CD4-positive, alpha-beta memory T cell (primary cell): ENCODE measurements at places on chromosomes 4 and X. TPM values are rescaled to one million over a fixed set of nuclear protein-coding genes. Genes with fewer than 3 reads are reported as not detected.

The BEND4 gene
- polyA plus RNA-seq: not detected

The IL2RG gene
- polyA plus RNA-seq: 1,440 TPM

The NUP62CL gene
- 1.6 TPM for polyA plus RNA-seq

The IL15 gene
- 2.6 TPM for polyA plus RNA-seq

The CFAP47 gene
- polyA plus RNA-seq: not detected

The CLDN34 gene
- not detected for polyA plus RNA-seq

DNA sequence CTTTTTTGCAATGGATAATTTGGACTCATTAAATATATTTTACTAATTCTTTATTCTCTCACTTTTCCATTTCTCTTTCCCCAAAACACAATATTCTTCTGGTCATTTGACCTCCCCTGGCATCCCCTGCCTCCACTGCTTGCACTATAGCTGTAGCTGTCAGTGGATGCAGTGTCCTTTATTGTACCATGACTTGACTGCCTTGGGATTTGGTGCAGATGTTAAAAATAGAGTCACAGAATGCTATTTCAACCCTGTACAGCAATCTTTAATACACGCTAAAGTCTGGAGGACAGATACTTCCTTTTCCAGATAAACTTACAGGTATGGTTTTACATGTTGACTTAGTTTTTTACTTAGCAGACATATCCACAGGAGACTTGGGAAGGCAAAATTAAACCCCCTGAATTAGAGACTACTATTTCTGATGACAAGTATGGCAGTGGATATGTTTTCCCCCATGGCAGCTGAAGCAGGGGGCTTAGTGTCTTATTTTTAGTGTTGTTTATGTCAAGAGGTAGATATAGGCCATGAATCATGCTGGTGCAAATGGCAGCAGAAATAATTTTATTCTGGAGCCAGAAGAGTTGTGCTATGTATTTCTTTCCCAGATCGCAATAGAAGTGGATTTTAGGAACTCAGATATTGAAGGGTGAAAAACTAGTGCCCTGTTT lies 461.4 kb downstream of the NAF1 start:
- H3K36me3 ChIP-seq: no peaks in the 10 kb centered on the region
- no peak overlapping the region for H3K27ac ChIP-seq
- DNase-seq: no peak

DNA sequence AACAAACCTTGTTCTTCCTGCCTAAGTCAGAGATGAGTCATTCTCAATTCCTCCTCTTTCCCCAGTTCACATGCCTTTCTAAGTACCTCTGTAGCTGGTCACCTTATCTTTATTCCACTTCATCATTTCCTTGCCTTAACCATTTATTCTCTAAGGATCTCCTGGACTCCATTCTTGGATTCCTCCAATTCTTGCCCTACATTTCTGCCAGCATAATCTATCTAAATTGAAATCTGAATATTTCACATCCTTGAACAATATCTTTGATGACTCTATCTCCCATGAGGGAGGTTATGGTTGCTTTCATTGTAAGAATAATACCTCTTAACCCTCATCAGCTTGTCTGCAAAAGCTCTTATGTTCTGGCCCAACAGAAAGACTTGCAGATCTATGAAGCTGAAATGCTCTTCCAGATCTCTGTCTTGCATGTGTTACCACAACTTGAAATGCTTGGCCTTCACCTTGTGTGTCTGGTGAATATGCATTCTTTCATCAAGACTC lies 28.6 kb upstream of the PDE5A start:
- no peaks in the 10 kb centered on the region for H3K36me3 ChIP-seq
- no peaks in the 10 kb centered on the region for H3K4me1 ChIP-seq
- H3K27me3 ChIP-seq: no peaks in the 10 kb centered on the region
- no peak for DNase-seq
- H3K4me3 ChIP-seq: no peak overlapping the region

DNA sequence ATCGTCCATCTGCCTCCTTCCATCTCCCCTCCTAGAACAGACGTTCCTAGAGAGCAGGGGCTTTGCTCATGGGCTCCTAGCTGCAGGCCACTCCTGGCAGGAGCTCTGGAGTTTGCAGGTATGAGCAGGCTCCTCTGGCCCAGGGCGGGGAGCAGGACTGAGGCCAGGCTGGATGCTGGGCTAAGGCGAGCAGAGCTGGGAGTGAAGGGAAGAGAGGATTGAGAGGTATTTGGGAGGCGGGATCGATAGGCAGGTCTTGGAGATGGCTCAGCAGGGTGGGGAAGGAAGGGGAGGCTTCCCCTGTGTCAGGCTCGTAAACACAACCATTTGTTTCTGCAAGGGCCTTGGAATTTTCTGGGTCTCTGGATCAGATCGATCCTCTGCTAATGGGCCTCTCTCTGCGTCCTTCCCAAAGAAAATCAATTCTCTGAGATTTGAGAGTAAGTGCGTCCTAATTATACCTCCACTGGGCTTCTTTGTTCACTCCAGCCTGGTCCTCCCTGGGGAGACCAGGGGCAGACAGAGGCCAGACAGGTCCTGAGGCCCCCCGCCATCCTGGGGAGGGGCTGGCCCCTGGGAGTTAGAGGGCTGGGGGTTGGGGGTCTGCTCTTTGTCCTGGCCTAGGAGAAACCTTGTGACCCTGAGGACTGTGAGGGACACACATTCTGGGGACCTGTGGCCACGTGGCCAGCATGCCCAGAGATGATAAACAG lies 94.8 kb upstream of the PSAPL1 start:
- no peaks in the 10 kb centered on the region for H3K27me3 ChIP-seq
- H3K27ac ChIP-seq: no peak overlapping the region

- DNase-seq: no peak
- no peak overlapping the region for H3K4me3 ChIP-seq
- no peaks in the 10 kb centered on the region for H3K36me3 ChIP-seq
- no peaks in the 10 kb centered on the region for H3K27me3 ChIP-seq
- no peak overlapping the region for H3K27ac ChIP-seq
Measured at GRCh38 chr4:101066626-101067170, 280.6 kb downstream of the PPP3CA start.

DNA sequence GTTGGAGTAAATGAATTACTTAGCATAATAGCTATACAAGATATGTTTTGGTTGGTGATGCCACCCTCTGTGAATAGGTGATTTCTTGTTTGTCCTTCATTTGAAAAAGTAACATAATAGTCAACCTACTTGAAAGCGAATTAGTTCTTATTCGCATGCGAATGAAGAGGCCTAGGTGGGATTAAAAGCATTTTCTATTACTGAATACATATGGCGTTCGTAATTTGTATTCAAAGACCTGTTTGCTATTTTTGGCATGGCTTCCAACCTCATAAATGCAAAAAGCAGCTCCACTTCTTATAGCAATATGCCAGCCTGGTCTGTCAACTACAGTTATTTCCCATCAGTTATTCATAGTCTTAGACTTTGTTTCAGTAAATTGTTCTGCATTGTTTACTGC lies 261.3 kb downstream of the TENM3 start:
- no peaks in the 10 kb centered on the region for H3K4me1 ChIP-seq
- no peak overlapping the region for H3K4me3 ChIP-seq
- H3K36me3 ChIP-seq: no peaks in the 10 kb centered on the region
- H3K27ac ChIP-seq: no peak overlapping the region
- DNase-seq: no peak

DNA sequence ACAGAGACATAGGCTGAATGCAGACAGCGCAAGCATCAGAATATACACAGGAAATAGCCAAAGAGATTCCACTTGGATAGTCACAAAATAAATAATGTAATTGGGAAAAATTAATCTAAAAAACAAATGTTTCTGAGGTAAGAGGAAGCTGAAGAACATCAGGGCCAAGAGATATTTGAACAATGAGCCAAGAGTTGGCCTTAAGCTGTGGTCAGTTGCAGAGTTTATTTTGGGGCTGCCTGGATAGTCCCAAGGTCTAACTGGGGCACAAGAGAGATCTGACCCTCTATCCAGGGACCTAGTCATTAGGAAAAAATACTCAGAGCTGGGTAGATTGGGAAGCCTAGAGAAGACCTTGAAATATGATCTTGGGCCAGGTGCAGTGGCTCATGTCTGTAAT lies 31.3 kb upstream of the FGF16 start:
- H3K27me3 ChIP-seq: no peaks in the 10 kb centered on the region
- no peak for DNase-seq
- H3K27ac ChIP-seq: no peak overlapping the region
- no peak overlapping the region for H3K4me3 ChIP-seq
- no peaks in the 10 kb centered on the region for H3K4me1 ChIP-seq

- H3K27me3 ChIP-seq: no peaks in the 10 kb centered on the region
- peak; percentile 63 for DNase-seq
- peak overlapping the region; percentile 57 for H3K4me3 ChIP-seq
- peak overlapping the region; percentile 44 for H3K27ac ChIP-seq
Measured at GRCh38 chrX:135295238-135295943, 13.9 kb upstream of the ETDC start.

- H3K4me3 ChIP-seq: no peak overlapping the region
- no peak overlapping the region for H3K27ac ChIP-seq
- H3K4me1 ChIP-seq: no peaks in the 10 kb centered on the region
- no peak for DNase-seq
- H3K27me3 ChIP-seq: no peaks in the 10 kb centered on the region
- H3K36me3 ChIP-seq: no peaks in the 10 kb centered on the region
Measured at GRCh38 chr4:86356425-86357210, 3.2 kb downstream of the MAPK10 start.

GRCh38 chr4:183758061-183758757 lies 99.1 kb downstream of the TRAPPC11 start:
- H3K4me3 ChIP-seq: no peak overlapping the region
- no peak overlapping the region for H3K27ac ChIP-seq
- H3K27me3 ChIP-seq: no peaks in the 10 kb centered on the region

DNA sequence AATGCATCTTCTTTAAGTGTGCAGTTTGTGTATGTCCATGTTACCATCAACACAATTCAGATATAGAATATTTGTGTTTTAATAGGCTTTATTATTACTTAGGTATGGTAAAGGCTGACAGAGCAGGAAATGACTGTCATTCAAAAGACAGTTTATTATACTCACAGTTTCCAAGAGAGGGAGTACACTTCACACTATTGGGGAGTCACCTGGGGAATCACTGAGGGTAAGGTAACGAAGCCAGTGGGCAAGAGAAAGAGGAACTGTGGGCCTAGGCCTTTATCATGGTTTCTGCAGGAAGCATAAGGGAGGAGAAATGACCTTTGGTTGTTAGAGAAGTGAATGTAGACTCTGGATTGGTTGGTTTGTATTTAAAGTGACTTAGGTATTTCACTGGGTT lies 235.1 kb upstream of the HCCS start:
- no peak for DNase-seq
- H3K36me3 ChIP-seq: no peaks in the 10 kb centered on the region
- H3K4me1 ChIP-seq: no peaks in the 10 kb centered on the region
- no peak overlapping the region for H3K27ac ChIP-seq
- H3K27me3 ChIP-seq: no peaks in the 10 kb centered on the region

DNA sequence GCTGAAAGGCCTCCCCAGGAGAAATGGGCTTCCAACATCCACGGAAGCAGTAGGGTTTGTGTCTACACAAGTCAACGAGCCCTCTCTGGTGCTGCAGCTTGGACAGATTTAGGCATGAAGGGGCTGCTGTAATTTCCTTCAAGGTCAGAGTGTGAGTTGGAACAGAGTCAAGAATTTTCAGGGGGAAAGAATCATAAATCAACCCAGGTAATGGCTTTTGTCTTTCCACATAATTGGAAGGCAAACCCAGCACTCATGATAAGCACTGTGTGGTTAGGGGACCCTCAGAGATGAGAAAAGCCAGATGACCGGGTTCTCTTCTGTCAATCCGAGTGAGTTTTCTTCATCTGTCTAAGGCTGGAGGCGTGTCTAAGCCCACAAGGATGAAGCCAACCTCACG lies 78.6 kb upstream of the MXRA5 start:
- no peak overlapping the region for H3K27ac ChIP-seq
- H3K27me3 ChIP-seq: no peaks in the 10 kb centered on the region
- no peaks in the 10 kb centered on the region for H3K36me3 ChIP-seq
- DNase-seq: no peak
- no peak overlapping the region for H3K4me3 ChIP-seq
- H3K4me1 ChIP-seq: no peaks in the 10 kb centered on the region

DNA sequence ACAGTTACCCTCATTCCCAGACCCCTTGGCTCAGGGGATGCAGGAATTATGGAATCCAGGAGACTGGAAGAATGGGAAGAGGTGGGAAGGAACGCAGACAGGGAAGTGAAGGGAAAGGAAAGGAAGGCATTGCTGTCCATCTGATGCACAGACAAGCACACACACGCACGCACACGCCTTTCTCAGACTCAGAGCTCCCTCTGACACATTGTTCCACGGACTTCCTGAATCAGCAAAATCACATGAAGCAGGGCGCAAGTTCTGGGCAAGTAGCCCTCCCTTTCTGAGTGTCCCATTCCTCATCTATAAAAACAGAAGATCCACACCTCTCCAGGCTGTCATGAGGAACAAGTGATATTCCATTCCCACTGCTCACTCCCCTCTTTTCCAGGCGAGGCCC lies 13.2 kb downstream of the IQSEC2 start:
- no peak for DNase-seq
- no peaks in the 10 kb centered on the region for H3K36me3 ChIP-seq

- no peaks in the 10 kb centered on the region for H3K36me3 ChIP-seq
- no peak overlapping the region for H3K27ac ChIP-seq
- no peak overlapping the region for H3K4me3 ChIP-seq
- no peaks in the 10 kb centered on the region for H3K27me3 ChIP-seq
Measured at GRCh38 chr4:21226637-21227538, 526.6 kb downstream of the PACRGL start.

DNA sequence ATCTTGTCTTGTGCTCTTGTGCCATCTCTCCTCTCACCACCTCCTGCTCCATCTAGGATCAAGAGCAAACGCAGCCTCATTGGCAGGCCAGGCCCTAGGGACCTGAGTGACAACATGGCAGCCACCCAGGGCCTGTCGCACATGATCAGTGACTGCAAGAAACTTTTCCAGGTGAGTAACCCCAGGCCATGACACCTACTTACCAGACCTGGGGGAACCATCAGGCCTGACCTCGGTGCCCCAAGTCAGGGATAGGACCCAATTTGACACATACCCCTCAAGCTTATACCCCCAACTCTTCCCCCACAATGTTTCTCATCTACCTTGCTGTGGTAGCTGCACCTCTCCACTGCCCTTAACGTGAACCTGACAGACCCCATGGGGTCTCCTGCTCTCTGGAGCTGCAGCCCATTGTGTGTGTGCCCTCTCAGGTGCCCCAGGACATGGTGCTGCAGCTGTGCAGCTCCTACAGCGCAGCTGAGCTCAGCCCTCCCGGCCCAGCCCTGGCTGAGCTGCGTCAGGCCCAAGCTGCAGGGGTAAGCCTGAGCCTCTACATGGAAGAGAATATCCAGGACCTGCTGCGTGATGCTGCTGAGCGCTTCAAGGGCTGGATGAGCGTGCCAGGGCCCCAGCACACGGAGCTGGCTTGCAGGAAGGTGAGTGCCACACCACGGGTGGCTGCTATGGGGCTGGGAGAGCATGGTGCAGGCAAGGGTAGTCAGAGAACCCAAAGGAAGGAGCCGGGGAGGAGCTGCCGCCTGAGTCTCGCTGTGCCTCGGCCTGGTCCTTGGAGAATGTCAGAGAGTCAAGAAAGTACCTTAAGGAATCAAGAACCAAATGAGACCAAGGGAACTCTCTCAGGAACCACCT lies 74.8 kb downstream of the STARD8 start:
- no peaks in the 10 kb centered on the region for H3K36me3 ChIP-seq
- DNase-seq: no peak
- no peaks in the 10 kb centered on the region for H3K27me3 ChIP-seq
- no peak overlapping the region for H3K27ac ChIP-seq
- H3K4me1 ChIP-seq: no peaks in the 10 kb centered on the region
